Stimulated activated CD4-positive, alpha-beta T cell treated with anti-CD3 and anti-CD28 coated beads, Interleukin-1b, Interleukin-23, amount 100 ng/mL, for 48 hours (primary cell): ENCODE measurements at places on chromosomes 6 and 20.

DNA sequence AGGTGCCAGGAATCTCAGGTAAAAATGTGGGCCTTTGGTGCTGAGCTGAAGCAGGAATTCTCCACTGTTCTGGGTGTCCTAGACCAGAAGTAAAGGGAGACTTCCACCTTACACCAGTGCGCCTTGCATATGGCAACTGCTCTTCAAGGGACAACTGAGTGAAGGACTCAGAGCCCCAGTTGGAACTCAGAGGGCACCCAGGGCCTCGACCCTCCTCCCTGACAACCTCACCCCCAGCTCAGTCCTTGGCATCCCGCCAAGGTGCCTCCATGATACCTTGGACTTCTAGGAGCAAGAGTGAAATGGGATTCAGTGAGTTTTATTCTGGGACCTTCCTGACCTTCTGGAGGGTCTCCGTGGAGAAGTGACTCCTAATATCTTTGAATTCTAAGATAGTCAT is 153.7 kb upstream of the PROKR2 start:
- DNase-seq = no peak

- no peak for DNase-seq
Observed at GRCh38 chr20:24379484-24379927, 89.9 kb upstream of the SYNDIG1 start.

GRCh38 chr6:125818772-125819260 is 28.1 kb downstream of the NCOA7 start:
- no peak for DNase-seq

- no peak for DNase-seq
Observed at GRCh38 chr20:36847710-36848040, 28.3 kb upstream of the TLDC2 start.
